ENCODE measurements at places on chromosomes 16 and 17.

DNA sequence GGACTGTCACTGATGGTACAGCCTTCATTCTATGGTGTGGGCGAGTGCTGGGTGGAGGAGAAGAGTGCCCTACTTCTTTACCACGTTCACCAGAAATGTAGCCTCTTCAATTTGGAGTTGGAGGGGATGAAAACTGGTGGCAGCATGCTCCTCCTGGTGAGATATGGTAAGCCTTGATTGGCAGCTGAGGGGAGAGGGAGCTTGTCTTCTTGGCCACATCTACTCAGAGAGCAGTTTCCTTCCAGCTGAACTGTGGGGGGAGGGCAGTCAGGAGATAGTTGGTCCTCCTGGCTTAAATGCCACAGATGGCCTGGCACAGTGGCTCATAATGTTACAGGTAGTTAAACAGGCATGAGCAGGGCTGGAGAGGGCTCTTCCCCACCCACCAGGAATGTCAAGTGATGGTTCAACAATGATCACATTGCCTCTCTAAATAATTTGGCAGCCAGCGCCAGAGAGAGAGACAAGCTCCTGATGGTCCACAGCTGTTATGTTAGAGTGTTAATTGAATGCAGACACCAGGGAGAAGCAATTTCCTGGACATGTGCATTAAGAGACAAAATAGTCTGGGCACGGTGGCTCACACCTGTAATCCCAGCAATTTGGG is 9.0 kb upstream of the MAPK3 start:
- DNase-seq: peak; percentile 74

DNA sequence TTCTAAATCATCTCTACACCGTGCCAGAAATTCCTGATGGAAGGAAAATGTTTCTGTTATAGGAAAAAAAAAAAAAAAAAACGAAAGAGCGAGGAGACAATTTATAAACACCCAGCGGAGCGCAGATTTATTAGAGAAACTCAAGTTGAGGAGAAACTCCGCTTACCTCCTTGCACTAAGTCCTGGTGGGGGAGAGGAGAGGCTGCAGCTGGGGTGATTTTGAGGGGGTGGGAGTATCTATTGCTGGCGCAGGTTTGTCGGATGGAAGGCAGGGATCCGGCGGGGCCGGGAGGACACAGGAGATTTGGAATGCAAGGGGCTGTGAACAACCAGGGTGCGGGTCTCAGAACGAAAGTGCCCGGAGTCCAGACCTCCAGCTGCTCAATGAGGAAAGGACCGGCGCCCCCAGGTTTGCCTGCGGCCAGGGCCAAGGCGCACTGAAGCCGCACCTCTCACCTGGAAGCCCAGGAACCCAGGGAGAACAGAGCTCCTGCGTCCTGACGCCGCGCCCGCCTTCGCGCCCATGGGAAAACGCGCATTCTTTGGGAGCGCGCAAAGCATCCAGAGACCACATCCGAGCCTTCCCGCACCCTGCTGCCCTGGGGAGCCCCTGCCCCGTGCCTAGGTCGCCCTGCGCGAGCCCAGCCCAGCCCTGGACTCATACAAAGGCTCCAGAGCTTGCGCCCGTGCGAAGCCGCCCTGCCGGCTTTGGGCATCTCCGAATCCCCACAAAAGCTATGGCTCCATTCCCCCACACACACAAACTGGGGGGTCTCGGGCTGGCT is 2.6 kb upstream of the HOXB8 start:
- DNase-seq: no peak

DNA sequence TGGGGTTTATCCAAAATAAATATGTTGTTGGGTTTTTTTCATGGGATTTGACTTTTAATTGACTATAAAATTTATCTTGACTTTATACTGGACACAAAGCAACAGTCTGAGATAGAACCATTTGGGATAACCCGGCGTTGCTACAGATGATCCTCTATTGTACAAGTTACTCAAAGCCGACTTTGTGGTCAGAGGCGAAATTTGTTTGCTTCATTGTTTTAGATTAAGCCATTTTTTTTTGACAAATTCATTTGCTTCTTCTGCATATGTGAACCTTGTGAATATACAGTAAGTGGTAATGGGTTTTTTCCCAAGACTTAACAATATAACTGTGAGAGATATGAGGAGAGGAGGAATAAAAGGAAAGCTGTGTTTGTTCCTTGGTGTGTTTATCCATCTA is 11.8 kb downstream of the MYO1D start:
- no peak for DNase-seq

DNA sequence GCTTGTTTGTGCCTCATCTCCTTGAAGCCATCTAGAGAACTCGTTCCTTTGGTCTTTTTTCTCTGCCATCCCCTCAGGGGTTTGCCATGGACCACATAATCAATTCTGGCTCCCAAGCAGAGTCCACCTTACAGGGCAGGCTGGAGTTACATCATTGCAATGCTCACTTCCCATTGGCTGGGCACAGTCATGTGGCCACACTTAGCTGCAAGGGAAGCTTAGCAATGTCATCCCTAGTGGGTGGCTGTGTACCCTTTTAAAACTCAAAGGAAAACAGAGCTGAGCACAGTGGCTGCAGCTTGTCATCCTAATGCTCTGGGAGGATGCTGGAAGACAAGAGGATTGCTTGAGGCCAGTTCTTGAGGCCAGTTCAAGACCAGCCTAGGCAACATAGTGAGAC is 41.9 kb upstream of the POLR3E start:
- no peak for DNase-seq

All from NCI-H774 (cell line).